ENCODE measurements at places on chromosomes 11 and 22. TPM values are rescaled to one million over a fixed set of nuclear protein-coding genes. Genes with fewer than 3 reads are reported as not detected.

GRCh38 chr11:20450829-20451228, 63.3 kb downstream of the PRMT3 start:
- no peak for DNase-seq

- DNase-seq, result no peak
These were observed 2.4 kb downstream of the ALX4 start for GRCh38 chr11:44307340-44308099.

GRCh38 chr22:48088926-48089536, 1326.6 kb downstream of the TBC1D22A start:
- no peak for DNase-seq

ACRV1 gene
- 0.82 TPM for total RNA-seq

GRCh38 chr11:56066980-56067379, 26.1 kb upstream of the OR8I2 start:
- DNase-seq, result no peak

DNA sequence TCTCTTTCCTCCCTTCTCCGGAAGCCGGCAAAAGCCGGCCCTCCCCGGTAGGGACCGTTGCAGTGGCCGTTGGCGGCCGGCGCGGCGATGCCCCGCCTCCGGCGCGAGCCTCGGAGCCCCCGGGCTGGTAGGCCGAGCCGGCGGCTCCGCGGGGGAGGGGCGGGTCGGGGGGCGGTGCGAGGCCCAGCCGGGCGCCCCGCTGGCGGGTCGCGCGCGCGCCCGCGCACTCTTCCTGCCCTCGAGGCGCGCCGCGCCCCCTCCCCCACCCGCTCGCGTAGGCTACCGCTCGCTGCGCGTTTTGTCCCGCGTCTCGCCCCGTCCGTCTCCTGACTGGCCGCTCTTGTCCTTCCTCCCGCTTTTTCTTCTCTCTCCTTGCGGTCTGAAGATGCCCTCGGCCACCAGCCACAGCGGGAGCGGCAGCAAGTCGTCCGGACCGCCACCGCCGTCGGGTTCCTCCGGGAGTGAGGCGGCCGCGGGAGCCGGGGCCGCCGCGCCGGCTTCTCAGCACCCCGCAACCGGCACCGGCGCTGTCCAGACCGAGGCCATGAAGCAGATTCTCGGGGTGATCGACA, 591 bp downstream of the CAPRIN1 start:
- peak; percentile 87 for DNase-seq

GRCh38 chr11:126362879-126363655, 7.6 kb downstream of the ST3GAL4 start:
- DNase-seq, result no peak

DNA sequence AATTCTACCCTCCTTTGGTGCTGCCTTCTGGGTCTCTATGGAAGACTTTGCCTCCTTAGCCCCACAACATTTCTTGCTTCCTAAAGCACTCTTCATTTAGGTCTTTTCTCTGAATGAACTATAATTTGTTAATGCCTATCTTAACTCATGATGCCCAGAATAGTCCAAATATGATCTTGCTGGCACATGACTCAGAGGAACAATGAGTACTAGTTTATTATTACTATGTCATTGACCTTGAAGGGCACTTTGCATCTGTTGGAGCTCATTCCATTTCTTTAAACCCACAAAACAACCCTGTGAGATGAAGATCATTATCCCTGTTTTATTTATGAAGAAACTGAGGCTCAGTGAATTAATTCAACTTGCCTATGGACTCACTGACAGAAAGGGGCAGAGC, 320.2 kb upstream of the PLET1 start:
- no peak for DNase-seq

OR2AT4 gene
- not detected for total RNA-seq

All from frontal cortex (tissue), 4 donors.